ENCODE measurements at places on chromosomes 3 and 15. TPM values are rescaled to one million over a fixed set of nuclear protein-coding genes. Genes with fewer than 3 reads are reported as not detected.
A peak's percentile ranks its signal among the peaks of the same experiment; 100 is the strongest.

Gene CSTA
- polyA plus RNA-seq: 0.79 TPM

Gene GABRB3
- polyA plus RNA-seq: 1.9 TPM

Gene GOLGA6A
- polyA plus RNA-seq: 0.15 TPM

Gene BCL2A1
- polyA plus RNA-seq: 0.93 TPM

Gene C3orf20
- polyA plus RNA-seq: 0.14 TPM

Gene WDR93
- polyA plus RNA-seq: 1.8 TPM

Gene DAZL
- polyA plus RNA-seq: not detected

Gene REC114
- 0.24 TPM for polyA plus RNA-seq

- no peak for DNase-seq
These were observed 4.4 kb upstream of the MBNL1 start for GRCh38 chr3:152264378-152264777.

GRCh38 chr3:81871358-81872155 is 110.1 kb upstream of the GBE1 start:
- no peak for DNase-seq

DNA sequence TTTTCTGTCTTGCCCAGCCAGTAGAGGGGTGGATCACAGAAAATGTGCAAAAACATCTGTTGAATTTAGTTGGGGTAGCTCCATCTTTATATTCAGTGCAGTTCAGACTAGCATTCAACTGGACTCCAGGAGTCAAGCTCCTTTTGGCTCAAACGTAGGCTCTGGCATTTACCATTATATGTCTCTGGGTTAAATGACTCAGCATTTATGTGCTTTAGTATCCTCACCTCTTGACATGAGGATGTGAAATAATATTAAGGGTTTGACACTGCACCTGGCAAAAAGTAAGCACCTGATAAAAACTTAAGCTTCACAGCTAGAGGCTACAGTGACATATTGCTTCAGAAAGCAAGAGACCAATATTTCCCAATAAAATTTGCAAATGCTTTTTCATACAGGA is 14.8 kb downstream of the PRC1 start:
- DNase-seq: no peak

GRCh38 chr3:71132995-71133730 is 450.4 kb downstream of the FOXP1 start:
- DNase-seq: no peak

DNA sequence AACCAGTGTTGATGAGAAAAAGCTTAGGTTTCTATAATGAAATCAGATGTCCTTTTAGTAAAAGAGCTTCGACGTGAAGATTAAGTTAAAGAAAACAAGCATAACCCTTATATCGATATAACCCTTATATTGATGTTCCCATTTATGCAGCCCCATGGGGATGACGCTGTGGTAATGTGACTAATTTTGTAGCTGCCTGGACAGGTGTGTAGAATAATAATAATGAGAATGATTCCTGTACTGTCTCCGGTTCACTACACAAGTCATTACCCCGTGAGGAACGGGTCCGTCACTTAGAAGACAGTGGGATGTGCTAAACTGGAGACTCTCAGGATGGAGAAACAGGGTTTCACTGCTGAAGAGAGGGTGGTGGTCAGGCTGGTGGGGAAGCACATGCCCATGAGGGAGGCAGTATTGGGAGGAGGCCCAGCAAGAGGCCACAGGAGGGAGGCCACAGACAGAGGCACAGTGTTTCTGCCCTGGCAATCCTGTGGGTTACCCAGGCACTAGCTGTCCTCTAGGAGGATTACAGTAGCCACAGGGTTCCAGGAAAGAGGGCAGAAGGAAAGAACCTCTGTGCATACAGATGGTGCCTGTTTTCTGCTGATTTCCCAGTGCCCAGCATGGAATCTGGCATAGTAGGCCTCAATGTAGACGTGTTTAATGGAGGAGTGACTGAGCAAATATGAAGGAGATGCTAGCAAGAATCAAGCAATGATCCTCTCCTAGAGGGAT is 191.1 kb upstream of the TSC22D2 start:
- DNase-seq: no peak

DNA sequence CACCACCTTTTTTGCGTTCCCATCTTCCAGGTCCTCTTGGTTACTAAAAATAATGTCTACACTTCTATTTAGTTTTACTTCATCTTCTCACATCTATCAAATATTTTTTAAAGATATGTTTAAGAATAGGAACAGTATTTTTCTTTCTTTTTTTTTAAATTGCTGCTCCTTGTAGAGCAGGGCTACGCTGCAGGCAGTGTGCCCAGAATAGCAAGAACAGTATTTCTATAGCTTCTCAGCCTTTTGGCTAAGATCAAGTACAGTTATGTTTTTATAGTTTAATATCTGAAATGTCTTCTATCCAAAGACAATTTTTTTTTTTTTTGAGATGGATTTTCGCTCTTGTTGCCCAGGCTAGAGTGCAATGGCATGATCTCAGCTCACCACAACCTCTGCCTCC is 73.0 kb downstream of the MYO9A start:
- no peak for DNase-seq

DNA sequence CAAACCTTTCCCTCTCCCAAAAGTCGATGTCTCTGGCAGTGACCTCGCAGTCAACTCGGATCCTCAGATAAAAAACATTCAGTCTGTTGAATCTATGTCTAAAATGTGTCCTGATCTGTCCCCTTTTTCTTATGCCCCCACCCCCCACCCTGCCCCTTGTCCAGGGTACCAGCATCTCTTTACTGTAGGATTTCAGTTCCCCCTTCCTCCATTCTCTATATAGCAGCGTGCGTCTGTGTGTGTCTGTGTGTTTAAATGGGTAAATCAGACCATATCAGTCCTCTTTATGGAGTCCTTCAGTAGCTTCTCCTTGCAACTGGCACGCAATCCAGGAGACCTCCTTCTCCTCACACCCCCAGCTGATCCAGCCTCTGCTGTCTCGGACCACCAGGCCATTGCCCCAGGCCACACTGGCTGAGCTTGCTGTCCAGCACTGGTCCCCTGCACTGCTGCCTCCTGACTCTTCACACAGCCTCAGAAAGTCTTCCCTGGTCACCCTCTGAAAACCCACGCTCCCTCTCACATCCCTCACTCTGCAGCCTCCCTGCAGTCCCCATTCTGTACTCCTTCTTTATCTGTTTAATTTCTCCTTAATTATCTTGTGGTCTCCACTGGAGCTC is 1.5 kb downstream of the LRRK1 start:
- no peak for DNase-seq

GRCh38 chr3:197730200-197730599 is 6.5 kb downstream of the RUBCN start:
- no peak for DNase-seq

- no peak for DNase-seq
These were observed 113.4 kb upstream of the LRRFIP2 start for GRCh38 chr3:37287776-37288175.

GRCh38 chr3:105516972-105517371 is 150.3 kb downstream of the ALCAM start:
- peak; percentile 19 for DNase-seq

DNA sequence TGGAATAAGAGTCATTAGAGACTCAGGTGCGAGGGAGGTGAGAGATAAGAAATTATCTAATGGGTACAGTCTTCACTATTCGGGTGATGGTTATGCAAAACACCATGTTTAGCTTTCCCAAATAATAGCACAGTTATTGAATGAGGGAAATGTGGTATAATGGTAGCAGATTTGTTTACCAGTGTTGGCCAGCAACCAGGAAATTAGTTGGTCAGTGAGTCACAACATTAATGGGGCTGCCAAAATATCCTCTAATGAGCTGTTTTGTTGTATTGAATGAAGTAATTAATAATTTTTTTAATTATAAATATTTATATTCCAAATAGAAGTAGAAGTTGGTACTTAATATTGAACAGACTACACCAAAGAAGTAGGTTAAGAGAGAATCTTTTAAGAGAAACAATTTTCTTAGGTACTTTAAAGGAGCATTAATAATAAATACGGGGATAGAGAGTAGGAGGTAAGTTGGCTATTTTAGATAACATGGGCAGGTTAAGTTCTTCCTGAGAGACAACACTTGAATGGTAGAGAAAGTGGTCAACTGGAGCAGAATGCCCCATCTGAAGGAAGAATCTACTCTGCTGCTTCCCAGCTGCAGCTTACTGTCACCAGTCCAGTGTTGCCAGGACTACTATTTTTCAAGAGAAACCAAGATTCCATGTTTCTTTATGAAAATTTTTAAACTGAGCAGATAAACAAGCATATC is 218.8 kb downstream of the UBE2E2 start:
- no peak for DNase-seq

DNA sequence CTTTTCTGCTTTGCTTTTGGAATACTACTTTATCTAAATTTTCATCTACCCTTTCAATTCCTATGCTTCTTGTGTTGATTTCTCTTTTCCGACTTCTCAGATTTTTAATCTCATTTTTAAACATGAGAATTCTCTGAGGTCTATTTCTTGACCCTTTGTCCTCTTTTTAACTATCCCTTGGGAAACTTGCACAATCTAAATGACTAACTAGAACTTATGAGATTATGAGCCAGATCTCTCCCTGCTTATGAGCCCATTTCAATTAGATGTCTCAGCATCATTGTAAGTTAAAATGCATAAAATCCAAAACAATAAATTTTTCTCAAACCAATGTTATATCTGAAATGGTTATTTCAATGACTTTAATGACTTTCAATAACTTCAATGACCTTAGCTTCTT is 296.9 kb upstream of the AGTR1 start:
- no peak for DNase-seq

DNA sequence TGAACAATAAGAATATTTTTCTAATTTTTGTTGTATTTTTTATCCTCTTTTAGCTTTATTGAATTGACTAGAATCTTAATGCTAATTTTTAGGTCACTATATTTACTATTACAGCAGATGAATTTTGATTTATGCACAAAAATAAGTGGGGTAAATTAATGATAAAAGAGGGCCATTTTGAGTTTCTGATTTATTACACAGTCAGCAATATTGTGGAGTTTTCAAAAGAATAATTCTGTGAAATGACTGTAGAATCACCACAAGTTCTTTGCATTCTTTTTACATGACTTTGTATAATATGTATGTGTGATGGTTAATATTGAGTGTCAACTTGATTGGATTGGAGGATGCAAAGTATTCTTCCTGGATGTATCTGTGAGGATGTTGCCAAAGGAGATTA is 812.4 kb upstream of the DPPA4 start:
- no peak for DNase-seq

- DNase-seq: peak; percentile 76
These were observed 55.3 kb upstream of the CA12 start for GRCh38 chr15:63436872-63437375.

GRCh38 chr3:135084405-135084804 is 289.3 kb downstream of the EPHB1 start:
- DNase-seq: no peak

- no peak for DNase-seq
These were observed 903 bp upstream of the ZSCAN2 start for GRCh38 chr15:84599906-84600305.

- DNase-seq: no peak
These were observed 28.8 kb downstream of the EAF2 start for GRCh38 chr3:121863801-121864200.

- DNase-seq: no peak
These were observed 16.3 kb upstream of the SLC41A3 start for GRCh38 chr3:126100269-126100633.

- no peak for DNase-seq
These were observed 113.4 kb downstream of the CCNL1 start for GRCh38 chr3:157046520-157046919.

GRCh38 chr15:57943171-57943570 is 122.3 kb downstream of the ALDH1A2 start:
- no peak for DNase-seq

- DNase-seq: peak; percentile 52
These were observed 64.2 kb upstream of the TMEM115 start for GRCh38 chr3:50423543-50423942.

DNA sequence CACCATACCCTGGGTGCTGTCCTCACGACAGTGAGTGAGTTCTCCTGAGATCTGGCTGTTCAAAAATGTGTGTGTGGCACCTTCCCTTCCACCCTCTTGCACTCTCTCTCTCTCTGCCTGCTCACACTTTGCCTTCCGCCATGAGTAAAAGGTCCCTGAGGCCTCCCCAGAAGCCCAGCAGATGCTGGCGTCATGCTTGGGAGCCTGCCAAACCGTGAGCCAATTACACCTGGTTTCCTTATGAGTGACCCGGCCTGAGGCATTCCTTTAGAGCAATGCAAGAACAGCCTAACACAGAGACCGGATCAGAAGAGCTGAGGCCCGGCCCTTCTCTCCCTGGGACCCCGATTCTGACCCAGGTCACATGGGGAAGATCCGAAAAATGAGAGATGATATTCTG is 15.4 kb downstream of the TMEM44 start:
- DNase-seq: no peak

Data from left lung (tissue), 14 donors.